Activated T-helper 1 cell treated with anti-CD3 and anti-CD28 coated beads, Interleukin-2, amount 50 U/mL, for 16 hours (primary cell): ENCODE measurements at places on chromosomes 2 and 18.
A peak's percentile ranks its signal among the peaks of the same experiment; 100 is the strongest.

DNA sequence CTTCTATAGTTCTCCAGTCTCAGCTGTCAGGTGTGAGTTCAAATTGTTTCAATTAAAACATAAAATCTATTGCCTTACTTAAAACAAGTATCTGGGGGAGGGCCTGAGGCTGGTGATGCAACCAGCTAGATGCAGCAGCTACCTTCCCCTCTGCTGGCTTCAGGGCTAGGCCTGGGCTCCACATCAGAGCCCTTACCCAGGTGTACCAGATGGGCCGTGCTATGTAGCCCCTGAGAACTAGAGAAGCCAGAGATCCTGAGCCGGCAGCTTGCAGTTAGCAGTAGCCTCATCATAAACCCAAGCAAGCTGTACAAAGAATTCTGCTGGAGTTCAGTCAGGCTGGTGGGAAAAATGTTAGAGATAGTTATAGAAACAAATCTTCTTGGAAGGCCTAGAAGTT is 97.7 kb upstream of the ACAA2 start:
- DNase-seq: no peak

- DNase-seq: no peak
Observed at GRCh38 chr2:179770029-179770428, 91.4 kb downstream of the ZNF385B start.

DNA sequence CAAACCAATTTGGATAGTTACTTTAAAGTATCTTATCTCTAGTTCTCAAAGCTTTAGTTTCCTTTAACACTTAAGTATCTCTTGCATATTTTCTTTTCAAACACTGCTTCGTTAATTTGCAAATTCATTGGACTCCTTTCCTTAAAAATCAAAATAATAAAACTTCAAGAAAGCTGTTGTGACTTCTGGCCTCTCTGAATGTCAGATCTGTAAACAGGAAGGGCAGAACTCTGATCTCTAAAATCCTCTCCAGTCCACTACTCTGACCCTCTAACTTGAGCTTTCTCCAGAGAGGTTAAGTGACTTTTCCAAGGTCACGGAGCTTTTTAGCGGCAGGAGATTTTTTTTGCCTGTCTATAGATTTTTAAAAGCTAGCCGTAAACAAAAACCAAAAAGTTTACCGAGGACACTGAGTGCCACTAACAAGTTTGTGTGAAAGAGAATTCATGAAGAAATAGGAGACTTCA is 155.5 kb downstream of the TGIF1 start:
- DNase-seq: no peak

DNA sequence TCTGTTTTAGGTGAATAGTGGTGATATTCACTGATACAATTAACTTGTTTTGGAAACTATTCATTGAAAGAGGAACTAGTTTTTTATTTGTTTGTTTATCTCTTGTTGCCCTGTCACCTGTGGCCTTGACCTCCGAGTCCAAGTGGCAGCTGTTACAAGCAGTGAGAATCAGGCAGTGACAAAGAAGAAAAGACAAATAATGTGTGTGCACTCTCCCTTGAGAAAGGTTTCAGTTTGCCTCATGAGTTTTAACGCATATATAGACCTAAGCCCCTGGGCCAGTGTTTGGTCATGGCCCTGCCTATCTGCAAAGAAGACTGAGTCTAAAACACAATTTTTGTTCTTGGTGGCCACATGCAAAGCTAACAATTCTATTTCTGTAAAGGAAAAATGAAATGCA is 15.3 kb downstream of the KYNU start:
- DNase-seq: no peak

GRCh38 chr2:216465579-216466195 is 33.0 kb upstream of the RPL37A start:
- DNase-seq: no peak

DNA sequence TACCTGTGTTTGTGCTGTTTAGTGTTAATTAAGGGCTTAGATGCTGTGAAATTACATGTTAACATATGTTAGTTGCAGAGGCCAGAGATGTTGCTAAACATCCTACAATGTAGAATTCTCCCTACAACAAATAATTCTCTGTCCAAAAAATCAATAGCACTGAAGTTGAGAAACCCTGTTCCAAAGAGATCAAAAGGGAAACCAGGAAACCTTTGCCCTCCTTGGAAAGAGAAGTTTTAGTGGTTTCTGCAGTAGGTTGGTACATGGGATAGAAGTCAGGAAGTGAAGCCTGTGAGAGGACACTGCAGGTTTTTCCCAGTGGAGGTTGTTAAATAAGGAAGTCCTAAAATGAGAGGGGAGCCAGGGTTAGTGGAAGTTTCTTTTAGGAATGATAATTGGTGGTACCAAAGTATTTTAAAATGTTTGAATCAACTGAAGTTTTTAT is 6.3 kb upstream of the RMDN2 start:
- DNase-seq: no peak

- no peak for DNase-seq
Observed at GRCh38 chr2:17272170-17272569, 246.1 kb downstream of the RAD51AP2 start.

GRCh38 chr2:10089565-10090190 is 9.5 kb upstream of the CYS1 start:
- no peak for DNase-seq

DNA sequence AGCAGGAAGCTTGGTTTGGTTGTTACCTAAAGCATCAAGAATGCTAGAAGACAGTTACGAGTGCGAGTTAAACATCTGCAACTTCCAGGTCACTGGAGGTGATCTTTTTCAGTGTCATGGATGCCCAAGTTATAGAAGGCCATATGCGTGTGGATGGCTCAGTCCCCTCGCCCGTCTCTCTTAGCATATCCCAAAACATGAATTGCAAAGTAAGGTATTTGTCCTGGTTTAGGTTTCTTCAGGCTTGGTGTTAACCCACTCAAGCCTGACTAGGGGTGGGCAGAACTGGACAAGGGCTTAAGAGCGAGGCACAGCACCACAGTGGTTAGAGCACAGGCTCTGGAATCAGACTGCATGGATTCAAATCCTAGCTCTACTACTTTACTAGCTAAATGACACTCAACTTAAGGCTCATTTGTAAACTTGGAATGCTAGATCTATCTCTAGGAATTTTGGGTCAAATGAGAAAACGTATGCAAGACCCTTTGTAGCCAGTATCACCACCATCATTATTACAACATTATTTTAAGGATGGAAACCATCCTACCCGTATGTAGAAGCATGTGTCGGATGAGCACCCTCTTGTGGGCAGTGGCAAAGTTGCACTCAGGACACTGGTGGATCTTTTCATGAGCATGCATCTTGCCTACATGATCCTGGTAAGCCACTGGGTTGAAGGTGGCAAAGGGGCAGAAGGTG is 11.2 kb downstream of the ZNF142 start:
- DNase-seq: peak; percentile 11

DNA sequence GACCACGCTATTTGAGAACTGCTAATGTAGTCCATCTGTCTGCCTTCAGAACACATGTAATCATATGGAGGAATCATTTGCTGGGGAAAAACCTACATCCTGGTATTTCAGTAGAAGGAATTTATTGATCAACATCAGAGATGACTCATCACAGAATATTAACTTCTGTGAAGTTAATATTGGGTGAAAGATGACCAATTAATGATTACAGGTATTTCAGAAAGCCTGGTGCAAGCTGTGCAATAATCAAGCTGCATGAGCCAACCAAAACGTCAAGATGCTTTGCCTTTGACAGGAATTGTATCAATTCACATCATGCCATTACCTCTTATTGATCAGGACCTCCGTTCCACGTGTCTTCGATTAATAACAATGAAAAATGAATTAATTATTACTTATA is 9.4 kb upstream of the SPATS2L start:
- DNase-seq: no peak

- peak; percentile 34 for DNase-seq
Observed at GRCh38 chr2:126655500-126656430, at the start of gene GYPC. GYPC (plus strand) TSS chr2:126656158; CDS start chr2:126656264, 106 bp downstream.

DNA sequence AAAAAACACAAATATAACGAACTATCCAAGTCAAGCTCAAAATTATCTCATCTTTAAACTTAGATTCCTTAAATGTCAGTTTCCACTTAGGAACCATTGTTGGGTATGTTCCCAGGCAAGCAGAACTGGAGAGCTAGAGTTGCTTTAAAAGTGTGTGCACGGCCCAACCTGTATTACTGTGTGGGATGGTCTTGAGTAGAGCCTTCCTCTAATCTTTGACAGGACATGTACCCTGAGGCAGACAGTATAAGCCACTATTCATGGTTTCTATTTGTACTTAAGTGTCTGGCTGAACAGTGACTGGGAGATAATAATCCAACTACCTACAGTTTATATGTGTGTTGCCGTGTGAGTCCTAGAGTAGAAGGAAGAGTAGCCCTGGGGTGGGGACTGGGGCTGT is 239.7 kb downstream of the GPD2 start:
- no peak for DNase-seq

DNA sequence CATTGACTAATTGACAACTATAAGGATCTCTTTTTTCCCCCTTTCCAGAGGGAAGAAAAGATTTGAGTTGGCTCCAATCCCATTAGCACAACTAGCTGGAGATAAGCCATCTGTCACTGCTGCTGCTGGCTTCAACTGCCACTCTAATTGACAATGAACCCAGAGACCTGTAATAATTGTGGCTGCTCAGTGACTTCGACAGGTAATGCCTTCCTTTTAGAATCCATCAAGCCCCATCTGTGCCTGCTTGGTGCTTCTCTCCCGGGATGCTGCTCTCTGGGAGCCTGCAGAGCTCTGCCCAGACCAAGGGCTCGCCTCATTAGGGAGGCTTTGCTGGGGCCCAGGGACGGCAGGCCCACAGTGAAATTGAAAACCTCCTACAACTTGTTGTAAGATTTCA is 376.7 kb upstream of the SOX11 start:
- DNase-seq: no peak

DNA sequence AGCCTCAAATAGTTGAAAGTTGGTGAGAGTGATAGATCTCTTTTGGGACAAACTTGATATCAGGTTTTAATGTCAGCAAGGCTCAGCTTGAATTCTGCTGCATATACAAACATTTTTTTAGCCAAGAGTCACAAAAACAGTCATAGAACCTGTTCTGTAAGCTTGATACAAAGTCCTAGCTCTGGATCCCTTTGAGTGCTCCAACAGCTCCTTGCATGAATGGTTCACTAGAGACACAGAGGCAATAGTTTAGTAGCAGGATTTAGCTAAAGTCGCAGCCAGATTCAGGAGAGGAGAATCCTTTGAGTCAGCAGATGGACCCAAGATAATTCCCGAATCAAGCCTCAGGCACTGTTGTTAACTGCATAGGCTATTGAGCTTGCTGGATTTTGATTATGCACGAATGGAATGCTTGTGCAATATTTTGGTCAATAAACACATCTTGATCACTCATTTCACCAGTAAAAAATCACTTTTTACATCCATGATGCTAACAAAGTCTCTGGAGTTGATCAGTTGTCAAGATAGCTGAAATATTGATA is 148.6 kb downstream of the KLHL14 start:
- DNase-seq: no peak
